ENCODE measurements at places on chromosomes 1 and 21. TPM values are rescaled to one million over a fixed set of nuclear protein-coding genes. Genes with fewer than 3 reads are reported as not detected.

- DNase-seq, result no peak
These were observed 324.8 kb downstream of the VAV3 start for GRCh38 chr1:107640207-107640606.

GRCh38 chr1:178037510-178038253 is 56.2 kb upstream of the RASAL2 start:
- no peak for DNase-seq

The C21orf58 gene
- total RNA-seq, result 13.9 TPM

The C4BPA gene
- total RNA-seq, result not detected

DNA sequence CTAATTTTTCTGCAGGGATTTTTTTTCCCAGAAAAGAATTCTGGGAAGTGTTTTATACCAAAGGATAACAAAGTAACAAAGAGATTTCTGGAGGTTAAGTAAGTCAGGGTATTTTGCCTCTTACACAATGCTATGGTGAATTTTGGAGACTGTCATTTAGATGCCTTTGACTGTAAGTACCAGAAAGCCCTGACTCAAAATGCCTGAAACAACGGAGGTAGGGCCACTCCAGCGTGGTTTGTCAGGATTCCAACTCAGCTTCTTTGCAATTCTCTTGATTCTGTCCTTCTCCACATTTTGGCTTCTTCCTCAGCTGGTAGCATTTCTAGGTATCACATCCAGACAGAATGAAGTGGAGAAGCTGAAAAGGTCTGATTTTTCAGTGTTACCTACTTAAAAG is 106.5 kb downstream of the UCHL5 start:
- DNase-seq, result no peak

The FCAMR gene
- total RNA-seq, result not detected

Measured in Karpas-422 (cell line).